Activated effector memory CD4-positive, alpha-beta T cell treated with Interleukin-2 at 50 U/mL for 16 hours (primary cell): ENCODE measurements at places on chromosomes 11 and 22.

DNA sequence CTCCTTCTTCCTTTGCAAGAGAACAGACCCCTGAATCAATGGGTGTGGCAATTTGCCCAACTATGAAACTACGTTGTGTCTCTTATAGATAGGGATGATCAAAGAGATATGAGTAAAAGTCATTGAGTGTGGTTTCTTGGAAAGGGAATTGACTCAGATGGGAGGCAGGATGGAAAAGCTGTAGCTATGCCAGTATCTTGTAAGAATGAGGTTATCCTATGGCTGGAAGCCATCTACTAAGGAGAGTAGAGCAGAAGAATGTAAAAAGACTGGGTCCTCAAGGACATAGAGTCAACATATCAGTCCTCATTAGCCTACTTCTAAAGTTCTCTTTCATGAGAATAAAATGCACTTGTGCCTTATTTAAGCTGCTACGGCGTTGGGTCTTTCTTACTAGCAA is 78.9 kb upstream of the POU2AF2 start:
- DNase-seq, result no peak

DNA sequence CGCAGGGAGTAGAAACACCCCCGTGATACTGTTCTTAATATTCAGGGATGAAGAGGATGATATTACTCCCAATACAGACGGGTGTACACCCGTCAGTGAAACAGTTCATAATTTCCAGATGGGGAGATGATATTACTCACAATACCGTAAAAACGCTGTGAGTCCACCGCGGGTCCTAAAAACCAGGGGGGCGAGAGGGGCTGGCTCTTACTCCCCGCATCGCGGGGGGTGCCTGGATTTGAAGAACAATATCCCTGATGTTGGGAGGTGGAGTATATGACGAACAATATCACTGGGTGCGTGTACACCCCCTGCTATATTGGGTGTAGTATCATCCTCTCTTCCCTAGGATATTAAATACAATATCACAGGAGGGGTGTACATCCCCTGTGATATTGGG is 20.5 kb upstream of the APOL5 start:
- DNase-seq, result no peak

GRCh38 chr22:44309137-44309536 is 3.6 kb downstream of the SHISAL1 start:
- DNase-seq, result no peak

- no peak for DNase-seq
Observed at GRCh38 chr11:103183981-103184611, 74.9 kb downstream of the DYNC2H1 start.

DNA sequence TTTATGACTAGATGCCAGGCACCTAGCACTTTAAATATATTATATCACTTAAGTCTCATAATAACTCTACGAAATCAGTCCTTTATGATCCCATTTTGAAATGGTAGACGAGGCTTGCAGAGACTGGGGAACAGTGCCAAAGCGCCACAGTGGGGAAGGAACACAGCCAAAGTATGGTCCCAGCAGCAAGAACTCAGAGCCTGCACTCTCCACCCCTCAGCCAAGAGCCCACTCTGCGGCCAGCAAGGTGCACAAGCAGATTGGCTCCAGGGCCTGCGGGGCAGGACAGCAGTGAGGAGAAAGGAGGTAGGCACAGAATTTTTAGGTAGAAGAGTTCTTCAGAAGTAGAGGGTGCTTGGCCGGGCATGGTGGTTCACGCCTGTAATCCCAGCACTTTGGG is 61.4 kb downstream of the NRXN2 start:
- DNase-seq, result no peak

DNA sequence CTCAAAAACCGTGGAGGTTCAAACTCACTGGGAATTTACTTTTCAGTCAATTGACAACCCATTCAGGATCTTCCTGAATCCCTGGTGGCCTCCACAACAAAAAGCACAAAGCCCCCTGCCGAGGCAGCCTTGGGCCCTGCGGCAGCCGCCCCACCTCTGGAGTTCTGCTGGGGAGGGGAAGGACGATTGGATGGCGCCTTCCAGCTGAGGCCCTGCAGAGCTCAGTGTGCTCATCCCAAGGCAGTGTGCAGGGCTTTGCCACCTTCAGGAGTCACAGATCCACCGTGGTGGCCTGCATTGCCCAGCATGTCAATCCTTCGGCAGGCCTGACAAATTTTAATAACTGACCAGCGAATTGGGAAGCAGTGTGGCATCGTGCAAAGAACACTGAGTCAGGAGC is 7.4 kb downstream of the ZFTA start:
- DNase-seq, result no peak

DNA sequence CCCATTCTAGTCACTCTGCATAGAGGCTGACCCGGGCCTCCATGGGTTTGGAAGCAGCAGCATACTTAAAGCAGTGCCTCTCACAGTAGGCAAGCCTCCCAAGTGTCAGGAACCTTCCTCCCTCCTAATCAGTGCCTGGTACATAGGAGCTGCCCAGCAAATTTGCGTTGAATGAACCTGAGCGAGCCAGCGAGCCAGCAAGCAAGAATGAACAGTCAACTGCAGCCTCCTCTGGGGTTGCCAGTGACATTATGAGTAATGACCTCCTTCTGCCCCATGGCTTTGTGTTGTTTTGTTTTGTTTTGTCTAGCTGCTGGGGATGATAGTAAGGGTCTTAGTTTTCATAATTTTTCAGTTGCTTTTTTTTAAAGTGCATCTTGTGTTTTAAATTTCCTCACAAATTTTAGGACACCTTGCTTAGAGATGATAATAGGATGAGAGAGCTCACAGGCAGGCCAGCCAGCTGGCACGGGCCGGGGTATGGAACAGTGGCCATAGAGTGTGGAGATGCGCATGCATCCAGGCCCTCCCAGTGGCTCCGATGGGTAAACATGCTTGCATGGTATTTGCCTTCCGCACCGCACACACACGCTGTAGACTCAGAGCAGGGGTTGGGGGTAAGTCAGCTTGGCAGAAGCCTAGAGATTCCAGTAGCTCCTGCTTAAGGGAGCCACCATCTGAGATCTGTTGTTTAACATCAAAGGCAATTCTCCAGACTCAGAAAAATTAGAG is 36.1 kb downstream of the TTC12 start:
- no peak for DNase-seq

DNA sequence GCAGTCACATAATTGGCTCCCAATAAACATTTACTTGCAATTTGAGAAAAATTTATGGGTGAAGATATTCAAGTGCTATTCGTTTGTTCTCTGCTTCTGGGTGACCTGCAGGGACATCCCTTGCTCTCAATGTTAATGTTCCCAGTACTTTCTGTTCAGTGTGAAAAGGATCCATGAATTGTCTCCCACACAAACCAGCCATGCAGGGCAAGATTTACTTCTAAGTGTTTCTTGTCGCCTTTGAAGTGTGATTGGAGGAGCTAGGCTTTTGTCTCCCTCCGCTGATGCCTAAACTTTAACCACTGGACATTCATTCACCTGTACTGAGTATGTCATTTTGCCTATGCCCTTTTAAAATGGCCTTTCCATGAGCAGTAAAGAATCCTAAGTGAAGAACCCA is 66.4 kb upstream of the ADA2 start:
- no peak for DNase-seq

DNA sequence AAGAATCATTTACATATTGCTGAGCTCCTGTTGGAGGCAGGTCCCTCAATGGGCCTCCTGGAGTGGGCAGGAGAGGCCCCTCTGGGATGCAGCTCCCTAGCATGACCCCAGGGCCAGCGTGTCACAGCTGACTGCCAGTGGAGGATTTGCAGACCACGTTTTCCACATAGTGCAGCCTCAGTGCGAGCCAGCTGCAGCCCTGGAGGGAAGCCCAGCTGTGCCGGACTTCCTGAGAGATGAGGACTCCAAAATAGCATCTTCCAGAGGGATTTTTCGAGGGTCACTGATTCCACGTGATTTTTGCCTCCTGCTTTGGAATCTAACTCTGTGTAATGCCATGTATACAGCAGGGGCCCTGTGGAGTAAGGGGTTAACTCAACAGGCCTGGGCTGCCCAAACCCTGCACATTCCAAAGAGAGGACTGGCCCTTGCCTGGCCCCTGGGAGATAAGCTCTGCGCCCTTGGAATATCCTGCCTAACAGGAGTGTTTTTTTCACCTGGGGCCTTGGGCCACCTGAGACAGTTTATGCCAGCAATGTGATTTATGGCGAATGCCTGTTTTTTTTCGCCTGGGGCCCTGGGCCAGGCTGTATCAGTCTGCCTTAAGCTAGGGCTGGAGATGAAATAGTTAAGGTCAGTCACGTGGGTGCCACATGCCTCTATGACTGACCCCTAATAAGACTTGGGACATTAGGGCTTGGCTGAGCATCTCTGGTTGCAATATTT is 47.4 kb downstream of the RPS6KA4 start:
- no peak for DNase-seq

GRCh38 chr11:115944596-115944995 is 440.4 kb upstream of the CADM1 start:
- no peak for DNase-seq

DNA sequence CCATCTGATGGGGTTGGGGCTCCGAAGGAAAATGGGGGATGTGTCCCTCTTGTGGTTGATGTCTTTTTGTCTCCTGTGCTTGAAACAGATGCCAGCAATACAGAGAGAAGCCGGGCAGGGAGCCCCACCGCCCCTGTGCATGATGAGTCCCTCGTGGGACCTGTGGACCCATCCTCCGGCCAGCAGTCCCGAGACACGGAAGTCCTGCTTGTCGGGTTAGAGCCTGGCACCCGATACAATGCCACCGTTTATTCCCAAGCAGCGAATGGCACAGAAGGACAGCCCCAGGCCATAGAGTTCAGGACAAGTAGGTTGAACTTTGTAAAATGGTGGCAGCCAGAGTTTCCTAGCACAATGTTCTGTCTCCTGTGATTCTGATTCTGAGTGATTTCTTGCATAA is 91.7 kb upstream of the OR4B1 start:
- no peak for DNase-seq

GRCh38 chr22:45756558-45756957 is 84.9 kb downstream of the ATXN10 start:
- DNase-seq, result no peak

DNA sequence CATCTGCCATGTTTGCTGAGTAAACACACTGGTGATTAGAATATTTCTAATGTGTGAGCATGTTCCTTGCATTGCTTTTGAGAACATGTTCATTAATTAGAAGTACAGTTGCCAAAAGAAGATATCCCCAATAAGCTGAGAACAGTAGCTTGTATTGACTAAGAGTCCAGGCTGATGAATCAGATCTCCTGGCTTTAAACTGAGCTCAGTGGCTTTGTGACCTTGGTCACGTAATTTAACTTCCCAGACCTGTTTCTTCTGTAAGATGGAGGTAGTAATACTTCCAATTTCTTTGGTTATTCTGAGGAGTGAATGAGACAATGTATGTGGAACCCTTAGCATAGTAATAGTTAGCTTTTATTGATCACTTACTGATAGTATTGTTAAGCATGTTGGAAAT is 61.9 kb downstream of the CYB5R2 start:
- no peak for DNase-seq

- no peak for DNase-seq
Observed at GRCh38 chr22:23500508-23501260, 79.4 kb downstream of the IGLL1 start.

- no peak for DNase-seq
Observed at GRCh38 chr22:48075604-48076003, 1313.2 kb downstream of the TBC1D22A start.

- DNase-seq, result no peak
Observed at GRCh38 chr22:27574002-27574366, 227.6 kb downstream of the MN1 start.

GRCh38 chr22:33456511-33456910 is 398.3 kb upstream of the SYN3 start:
- no peak for DNase-seq

DNA sequence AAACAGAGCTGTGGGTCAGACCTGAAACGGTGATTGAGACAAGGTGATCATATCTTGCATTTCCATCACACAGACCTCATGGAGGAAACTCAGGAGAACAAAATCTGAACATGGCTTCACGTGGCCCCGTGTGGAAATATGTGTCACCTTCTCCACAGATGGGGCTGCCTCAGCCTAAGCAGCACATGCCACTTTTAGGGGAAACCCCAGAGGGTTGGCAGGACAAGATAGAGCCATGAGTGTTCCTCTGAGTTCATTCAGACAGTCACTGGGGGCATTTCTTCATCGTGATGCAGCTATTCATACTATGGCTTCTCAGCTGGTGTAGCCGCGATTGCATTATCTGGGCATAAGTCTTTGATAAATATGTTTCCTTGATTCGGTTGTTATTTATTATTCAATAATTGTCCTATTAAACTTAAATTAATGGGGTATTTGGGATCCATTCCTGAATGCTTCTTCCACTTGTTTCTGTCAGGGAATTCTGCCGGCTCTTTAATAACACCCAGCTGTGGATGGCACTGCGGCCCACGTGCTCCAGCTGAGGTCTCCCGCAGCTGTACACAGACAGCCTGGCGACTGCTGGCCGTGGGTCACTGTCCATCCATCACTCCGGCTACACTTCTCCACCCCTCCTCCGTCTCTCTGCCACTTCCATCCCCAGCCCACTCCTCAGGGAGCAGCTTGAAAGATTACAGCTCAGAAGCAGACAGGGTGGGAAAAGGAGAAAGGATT is 485.1 kb downstream of the OPCML start:
- DNase-seq, result no peak

- DNase-seq, result no peak
Observed at GRCh38 chr11:119763071-119763728, 34.2 kb upstream of the NECTIN1 start.

- no peak for DNase-seq
Observed at GRCh38 chr22:30637701-30638114, 2.1 kb downstream of the SLC35E4 start.

GRCh38 chr11:73241300-73241699 is 23.2 kb downstream of the P2RY2 start:
- DNase-seq, result no peak

DNA sequence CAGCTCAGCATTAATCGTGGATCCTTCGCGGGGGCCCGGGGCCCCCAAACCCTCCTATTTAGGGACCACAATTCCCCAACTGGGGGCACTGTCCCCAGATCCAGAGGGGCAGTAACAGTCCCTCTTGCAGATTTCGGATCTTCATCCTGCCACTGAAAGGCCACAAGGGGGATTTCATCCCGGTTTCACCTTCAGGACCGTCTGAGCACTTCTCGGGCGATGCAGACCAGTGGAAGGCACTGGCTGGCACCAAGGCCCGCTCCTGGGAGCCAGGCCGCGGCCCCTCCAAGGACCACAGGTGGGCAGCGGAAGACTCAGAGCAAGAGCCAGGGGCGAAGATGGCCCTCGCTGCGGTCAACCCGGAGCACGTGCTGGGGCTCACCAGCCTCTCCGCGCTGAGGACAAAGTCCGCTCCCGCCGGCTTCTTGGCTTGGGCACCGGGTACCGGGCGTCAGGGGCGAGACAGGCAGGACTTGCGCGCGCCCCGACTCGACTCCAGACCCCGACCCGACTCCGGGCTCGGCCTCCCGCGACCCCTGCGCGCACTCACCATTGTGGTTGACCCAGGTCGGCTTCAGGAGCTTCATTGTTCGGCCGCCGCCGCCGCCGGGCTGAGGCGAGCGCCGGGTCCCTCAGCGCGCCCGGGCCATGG is 517 bp downstream of the HIRA start:
- DNase-seq, result no peak

DNA sequence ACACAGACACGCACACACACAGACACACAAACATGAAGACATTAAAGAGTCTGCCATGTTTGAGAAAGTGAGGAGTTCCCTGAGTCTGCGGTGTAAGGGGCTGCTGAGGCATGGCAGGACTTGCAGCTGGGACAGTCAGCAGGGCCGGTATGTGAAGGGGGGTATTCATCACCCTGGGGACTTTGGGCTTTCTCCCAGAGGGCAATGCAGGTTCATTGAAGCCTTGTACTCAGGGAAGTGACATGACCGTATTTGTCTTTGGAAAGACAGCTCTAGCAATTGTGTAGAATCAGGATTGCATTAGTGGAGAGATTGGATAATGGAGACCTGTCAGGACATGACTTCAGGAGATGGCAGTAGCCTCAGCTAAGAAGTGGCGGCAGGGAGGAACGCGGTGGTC is 9.4 kb upstream of the ADAMTS8 start:
- no peak for DNase-seq
